Stimulated activated CD8-positive, alpha-beta memory T cell treated with anti-CD3 and anti-CD28 coated beads, Interleukin-7, amount 100 ng/mL, for 1 hour (primary cell): ENCODE measurements at places on chromosomes 3 and 15.

DNA sequence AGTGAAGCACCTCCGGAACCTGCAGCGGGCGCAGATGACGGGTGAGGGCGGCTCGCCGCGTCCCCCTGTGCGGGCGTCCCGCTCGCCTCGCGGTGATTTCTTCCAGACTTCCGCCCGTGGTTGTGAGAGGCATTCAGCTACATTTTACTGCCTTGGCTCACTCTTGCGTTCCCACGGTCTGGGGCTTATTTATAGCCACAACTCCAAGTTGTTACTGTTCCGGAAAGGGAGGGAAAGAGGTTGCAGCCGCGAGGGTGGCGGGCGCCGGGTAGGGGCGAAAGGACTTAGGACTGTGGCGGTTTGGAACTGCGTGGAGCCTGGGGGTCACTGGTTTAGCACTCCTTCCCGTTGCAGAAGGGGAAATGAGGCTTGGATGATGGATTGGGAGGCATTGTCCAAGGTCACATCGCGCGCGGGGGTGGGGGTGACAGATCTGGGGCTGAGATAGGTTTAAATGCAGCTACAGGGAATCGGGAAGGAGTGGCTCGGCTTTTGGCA is 1.1 kb downstream of the HES1 start:
- DNase-seq = no peak

DNA sequence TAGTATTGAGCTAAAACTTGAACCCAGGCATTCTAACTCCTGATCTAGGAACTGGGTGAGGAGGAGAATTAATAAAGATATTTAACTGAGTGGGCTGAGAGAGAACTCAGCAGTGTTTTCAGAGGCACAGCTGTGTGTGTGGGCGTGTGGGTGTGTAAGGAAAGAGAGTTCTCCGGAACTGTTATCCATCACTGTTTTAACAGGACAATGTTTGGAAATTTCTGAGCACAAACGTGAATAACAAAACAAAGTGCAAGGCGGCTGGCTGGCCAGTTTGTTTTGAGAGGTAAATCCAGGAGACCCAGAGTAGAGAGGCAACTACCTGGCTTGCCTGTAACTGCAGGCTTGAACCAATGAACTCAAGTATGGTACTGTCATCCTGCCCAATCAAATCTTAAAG is 5.0 kb upstream of the PTPN9 start:
- DNase-seq = no peak

DNA sequence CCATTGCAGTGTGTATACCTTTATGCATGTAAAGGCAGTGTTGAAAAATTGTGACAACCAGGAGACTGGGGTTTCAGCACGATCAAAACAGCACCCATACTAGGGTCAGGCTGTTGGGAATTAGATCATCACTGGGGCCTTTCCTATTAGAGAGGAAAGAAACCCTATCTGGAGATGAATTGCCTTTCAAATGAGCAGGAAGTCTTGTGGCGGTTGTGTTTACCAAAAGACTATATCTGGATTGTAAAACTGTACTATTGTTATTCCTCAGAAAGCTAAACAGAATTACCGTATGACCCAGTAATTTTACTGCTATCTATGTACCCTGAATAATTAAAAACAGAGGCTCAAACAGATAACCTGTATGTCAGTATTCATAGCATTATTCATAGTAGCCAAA is 10.1 kb downstream of the UBE2E1 start:
- no peak for DNase-seq

DNA sequence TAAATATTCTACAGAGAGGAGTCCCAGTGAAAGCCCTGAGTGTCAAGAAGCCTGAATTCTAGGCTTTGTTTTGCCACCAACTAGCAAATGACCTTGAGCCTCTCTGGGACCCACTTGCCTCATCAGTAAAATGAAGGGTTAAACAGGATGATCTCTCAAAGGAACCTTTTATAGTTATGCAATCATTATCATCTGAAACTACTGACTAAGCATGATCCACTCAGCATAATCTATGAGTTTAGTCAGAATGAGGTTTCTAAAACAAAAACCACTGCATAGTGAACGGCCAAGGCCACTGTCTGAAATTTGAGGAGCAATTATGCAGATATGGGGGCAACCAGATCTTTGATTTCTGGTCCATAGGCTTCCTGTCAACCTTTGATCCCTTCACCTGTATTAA is 319.0 kb downstream of the MECOM start:
- DNase-seq = no peak

GRCh38 chr3:29144361-29144760 is 136.5 kb upstream of the RBMS3 start:
- DNase-seq = no peak
